Activated T-cell treated with anti-CD3 and anti-CD28 coated beads, Interleukin-2, amount 50 U/mL, for 4 hours (primary cell): ENCODE measurements at places on chromosomes 2 and 18.

GRCh38 chr2:26573241-26573925 is 67.8 kb downstream of the CIB4 start:
- DNase-seq, result no peak

DNA sequence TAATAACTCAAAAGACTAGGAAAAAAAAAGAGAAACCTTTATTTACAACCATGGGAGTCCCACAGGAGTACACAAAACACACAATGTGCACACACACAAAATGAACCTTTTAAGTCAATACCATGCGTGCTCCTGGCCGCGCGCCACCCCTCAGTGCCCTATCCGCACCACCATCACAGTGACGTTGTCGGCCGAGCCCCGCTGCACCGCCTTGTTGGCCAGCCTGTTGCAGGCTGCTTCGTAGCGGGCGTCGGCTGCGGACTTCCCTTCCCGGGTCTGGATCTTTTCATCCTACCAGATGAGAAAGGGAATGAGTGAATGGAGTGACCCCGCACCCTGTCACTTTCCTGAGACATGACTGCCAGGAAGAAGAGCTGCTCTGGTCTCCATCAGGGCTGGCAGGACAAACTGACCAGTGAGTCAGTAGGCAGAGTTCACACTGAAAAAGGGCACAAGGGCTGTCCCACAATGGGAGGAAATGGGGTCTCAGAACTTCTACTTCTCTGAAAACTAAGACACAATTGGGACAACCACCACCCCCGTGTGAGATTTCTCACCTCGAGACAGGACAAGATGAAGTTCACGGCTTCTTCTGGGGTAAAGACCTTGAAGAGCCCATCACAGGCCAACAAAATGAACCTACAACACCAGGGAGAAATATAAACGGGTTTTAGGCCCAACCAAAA is 11.8 kb downstream of the ERFE start:
- DNase-seq, result no peak

- DNase-seq, result no peak
These were observed 7.0 kb upstream of the ARID5A start for GRCh38 chr2:96529376-96530143.

- no peak for DNase-seq
These were observed 18.2 kb downstream of the NRP2 start for GRCh38 chr2:205700331-205701132.

DNA sequence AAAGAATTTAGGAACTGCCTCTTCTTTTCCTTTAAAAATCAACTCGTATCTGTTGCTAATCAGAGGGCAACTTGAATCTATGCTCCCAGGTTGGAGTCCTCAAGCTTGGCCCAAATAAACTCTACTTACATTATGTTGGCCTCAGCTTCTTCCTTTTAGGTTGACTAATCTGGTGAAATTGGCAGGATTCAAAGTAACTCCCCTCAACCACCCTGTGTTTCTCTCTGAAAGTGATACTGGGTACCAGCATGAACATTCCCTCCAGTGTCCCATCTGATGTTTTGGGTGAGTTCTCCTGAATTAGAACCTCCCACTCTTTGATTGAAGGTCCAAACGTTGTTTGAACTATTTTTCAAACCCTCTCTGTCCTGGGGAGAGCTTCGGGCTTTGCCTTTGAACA is 41.3 kb upstream of the MSH6 start:
- no peak for DNase-seq

DNA sequence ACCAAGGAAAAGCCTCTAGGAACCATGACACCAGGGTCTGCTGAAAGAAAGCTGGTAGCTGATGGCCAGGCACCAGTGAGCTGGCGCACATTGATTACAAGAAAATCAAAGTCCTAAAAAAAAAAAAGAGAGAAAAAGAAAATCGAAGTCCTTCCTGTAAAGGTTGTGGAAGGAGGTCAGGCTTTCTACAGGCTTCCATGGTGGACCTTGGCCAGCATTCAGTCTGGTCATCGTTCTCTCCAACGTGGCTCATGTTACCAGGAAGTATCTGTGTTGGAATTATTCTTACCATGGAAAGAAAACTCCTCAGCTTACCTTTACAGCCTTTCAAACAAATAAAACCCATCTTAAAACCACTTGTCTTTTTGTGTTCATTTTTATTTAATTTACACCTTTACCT is 65.6 kb downstream of the CYB5A start:
- no peak for DNase-seq

DNA sequence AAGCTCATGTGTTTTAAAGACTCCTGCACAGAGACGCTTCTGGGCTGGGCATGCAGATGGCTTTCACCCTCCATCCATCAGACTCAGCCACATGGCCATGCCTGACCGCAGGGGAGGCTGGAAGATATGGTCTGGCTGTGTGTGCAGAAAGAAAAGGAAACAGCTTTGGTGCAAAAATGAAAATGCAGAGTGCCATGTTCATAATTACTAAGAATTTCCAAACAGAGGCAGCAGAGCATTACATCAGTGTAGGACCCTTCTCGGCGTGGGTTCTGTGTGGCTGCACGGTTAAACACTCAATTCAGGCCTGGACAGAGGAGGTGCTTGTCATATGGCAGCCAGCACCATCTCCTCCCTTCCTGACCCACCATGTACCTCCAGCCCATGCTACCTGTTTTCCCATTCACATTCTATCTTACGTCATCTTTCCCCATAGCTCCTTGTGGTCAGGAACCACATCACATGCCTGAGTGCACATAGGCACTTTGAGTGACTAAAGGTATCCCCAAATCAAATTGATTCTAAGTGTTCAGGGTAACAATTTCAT is 200.3 kb upstream of the ID2 start:
- no peak for DNase-seq

- no peak for DNase-seq
These were observed 511.5 kb downstream of the TNS1 start for GRCh38 chr2:217491271-217491670.

GRCh38 chr2:117985092-117985491 is 28.8 kb downstream of the CCDC93 start:
- no peak for DNase-seq

DNA sequence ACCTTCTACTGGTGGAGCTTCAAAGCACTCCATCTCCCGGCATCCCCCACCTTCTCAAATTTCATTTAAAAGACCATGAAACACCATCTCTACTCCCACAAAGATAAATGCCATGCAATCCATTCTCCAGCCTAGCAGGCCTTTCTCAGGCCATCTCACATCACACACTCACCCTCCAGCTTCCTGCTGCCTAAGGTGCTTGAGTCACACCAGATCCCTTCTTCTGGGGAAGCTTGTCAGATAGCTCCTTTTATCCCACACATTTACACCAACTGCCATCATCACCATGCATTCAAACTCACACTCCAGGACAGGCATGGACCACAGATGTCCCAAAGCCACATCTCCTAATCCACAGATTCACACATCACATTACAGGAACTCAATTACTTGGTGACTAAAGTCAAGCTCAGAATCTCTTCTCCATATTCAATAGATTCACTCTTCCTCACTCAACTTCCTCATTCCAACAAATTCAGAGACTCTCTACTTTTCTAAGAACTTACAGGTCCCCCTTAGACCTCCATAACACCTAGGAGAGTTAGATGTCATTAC is 292.5 kb downstream of the TNS1 start:
- no peak for DNase-seq

DNA sequence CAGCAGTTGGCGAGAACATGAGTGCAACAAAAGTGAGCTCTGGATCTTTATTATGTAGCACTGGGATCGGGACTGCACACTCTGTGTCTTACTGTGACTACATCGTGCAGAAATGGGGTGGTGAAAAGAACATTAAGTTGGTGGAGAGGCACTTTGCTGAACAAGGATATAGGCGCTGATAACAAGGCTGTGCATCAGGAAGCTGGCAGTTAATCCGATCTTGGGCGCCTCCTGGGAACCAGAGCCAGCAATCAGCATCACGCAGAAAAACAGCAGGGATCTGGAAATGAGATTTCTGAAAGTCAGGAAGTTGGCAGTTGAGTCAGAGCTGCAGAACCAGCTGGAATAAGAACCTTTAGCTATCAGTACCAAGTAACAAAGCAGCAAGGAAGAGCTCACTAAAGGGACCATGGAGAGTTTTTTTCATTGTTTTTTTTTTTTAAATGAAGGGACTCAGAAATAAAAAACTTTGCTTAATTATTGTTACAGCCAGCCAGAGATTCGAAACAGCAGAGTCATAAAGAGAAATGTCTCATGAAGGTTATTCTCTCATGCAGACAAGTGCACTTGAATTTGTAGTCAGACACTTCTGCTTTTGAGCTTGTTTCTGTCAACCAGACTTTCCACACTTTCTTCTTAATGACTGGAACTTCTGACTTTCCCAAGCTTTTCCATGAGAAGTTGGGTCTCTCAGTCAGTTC is 22.8 kb upstream of the MYO3B start:
- no peak for DNase-seq

DNA sequence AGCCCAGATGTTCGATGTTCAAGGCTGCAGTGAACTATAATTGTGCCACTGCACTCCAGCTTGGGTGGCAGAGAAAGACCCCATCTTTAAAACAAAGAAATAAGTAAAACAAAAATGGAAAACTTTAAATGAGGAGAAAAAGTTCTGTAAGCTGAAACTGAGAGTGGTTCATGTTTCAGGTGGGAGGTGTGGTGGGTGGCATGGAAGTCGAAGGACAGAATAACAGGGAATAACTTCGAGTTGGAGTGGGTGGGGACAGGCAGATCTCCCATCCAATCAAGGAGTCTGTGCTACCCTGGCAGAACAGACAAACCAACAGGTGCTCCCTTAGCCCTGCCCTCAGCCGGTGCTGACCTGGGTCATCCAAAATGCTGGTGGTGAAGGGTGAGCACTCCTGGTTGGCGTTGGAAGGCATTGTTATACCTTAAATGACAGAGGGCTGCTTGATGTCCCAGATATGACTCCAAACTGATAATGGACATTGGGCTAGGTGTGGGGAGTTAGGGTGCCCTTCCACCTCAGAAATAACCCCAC is 328.4 kb downstream of the DYSF start:
- no peak for DNase-seq

GRCh38 chr2:130891966-130892365 is 55.3 kb downstream of the ARHGEF4 start:
- DNase-seq, result no peak

DNA sequence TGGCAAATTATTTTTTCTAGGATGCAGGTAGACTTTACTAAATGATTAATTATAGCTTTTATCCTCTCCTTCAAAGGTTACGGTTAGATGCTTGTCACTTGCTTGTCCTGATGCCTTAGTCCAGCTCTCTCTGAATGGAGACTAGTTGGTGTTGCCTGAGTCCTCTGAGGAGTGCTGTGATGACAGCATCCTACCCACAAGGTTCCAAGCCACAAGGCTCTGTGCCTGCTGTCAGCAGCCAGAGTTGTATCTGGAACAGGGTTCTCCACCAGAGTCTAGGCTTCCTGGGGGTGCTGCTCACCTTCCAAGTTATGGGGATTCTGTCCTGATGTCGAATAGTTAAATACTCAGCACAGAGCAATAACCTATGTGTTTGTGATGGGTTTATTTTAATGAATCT is 125.7 kb downstream of the GALNT1 start:
- DNase-seq, result no peak

- DNase-seq, result no peak
These were observed 55.9 kb downstream of the ACVR1C start for GRCh38 chr2:157572725-157573124.

DNA sequence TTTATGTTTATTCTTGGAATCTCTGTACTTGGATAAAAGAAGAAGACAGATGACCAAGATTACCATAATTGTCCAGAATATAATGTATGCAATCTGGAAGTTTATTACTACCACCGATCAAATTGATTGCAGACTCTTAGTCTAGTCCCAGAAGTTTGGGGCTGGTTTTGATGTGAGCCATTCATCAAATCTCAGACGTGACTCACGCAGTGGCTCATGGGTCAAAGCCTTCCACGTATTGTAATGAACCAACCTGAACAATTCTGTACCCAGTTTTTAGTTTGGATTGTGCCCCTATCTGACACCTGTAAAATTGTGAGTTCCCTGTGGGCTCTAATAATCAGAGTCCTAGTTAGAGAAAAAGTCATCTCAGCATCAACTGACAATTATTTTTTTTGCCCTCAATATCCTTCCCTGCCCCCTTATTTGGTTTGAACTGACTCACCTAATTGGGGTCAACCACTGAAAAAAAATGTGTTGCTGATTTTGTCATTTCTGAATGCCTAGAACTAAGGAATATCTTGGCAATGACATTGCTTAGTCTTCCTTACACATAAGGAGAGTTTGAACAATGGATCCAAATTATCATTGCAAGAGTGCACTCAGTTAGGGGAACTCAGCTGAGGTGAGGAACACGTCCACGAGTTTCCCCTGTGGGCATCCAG is 219.5 kb upstream of the NRP2 start:
- DNase-seq, result no peak

GRCh38 chr18:49865401-49865800 is 52.1 kb upstream of the ACAA2 start:
- DNase-seq, result no peak

GRCh38 chr2:191158193-191158592 is 7.4 kb upstream of the STAT4 start:
- DNase-seq, result no peak

GRCh38 chr2:151347906-151348305 is 9.5 kb upstream of the TNFAIP6 start:
- DNase-seq, result no peak

DNA sequence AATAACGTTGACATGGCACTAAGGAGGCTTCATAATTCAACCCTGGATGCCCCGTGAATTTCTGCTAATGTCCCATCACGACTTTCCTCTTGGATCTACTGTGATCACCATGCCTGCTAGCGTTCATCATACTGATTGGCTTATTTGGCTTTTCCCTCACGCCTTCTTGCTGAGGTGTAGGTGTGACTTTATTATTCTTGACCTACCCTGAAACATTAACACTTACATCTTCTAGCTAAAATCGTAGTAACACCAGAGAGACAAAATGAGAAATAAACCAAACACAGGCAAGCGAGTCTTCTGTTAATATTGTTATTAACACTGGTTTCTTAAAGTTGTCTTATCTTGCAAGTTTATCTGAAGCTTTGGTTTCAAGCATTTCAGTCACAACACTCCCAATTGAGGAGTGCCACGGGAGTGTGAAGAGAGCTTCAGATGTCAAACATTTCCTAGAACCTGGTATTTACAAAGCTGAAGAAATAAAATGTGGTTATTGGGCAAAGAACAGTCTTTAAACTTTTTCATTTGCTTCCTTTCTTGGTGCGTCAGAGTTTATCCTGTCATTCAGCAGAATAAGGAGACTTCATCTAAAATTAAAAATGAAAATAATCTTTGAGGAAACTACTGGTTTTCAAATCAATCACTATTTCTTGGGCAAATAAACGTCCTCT is 15.4 kb upstream of the STAT1 start:
- no peak for DNase-seq

DNA sequence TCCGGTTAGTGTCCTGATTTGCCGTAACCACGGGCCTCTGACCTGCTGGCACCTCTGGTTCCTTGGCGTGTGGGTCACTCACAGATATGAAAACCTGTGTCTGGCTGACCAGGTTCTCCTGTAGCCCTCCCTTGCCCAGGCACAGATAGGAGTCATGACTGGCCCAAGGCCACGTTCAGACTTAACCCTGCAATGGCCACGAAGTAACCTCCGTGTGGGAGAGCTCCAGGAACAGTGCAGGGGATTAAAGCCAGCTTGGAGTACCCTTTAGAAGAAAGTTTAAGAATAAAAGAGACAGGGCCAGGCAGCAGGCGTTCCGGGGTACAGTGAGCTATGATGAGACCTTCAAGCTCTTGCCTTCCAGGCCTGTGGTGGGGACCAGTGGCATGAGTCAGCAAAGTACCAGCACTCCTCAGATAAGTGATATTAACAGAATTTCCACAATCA is 25.5 kb downstream of the CENPO start:
- DNase-seq, result no peak

GRCh38 chr2:140041811-140042210 is 1261.6 kb upstream of the NXPH2 start:
- no peak for DNase-seq

GRCh38 chr18:44897816-44898215 is 217.1 kb downstream of the SETBP1 start:
- no peak for DNase-seq

GRCh38 chr18:21820033-21820810 is 79.6 kb downstream of the MIB1 start:
- no peak for DNase-seq
